ENCODE measurements at places on chromosomes 7 and 10.

DNA sequence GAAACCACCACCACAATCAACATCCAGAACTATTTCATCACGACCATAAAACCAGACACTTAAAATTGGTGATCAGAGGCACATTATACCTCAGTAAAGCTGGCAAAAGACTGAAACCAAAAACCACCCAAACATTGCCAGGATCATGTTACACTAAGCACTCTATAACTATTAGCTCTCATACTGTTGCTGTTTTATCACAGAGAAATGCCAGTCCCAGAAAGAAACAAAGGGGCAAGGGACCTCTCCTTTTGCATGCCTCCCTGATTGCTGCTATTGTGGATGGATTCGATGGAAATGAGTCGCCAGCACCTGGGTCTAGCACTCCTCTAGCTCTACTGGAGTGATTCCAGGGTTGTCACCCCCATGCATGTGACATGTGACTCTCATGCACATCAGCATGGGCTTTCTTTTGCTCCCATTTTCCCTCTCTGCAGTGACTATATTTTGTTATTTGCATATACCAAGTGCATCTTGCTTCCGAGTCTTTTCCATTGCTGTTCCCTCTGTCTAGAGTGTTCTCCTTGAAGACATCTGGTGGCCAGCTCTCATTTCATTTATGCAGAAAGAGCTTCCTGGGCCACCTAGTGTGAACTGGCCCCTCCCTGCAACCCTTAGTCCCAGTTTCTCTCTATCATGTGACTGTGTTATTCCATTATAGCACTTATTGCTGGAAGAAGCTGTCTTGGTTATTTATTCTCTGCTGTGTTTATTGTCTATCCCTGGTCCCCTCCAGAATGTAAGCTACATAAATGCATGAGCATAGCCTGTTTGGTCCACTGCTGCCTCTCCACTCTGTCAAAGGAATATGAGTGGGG lies 300.6 kb downstream of the PLXNA4 start:
- peak; percentile 59 for DNase-seq

- DNase-seq: no peak
These were observed 17.3 kb downstream of the KDM7A start for GRCh38 chr7:140159497-140159896.

- peak; percentile 53 for DNase-seq
These were observed 304.6 kb downstream of the PRPF18 start for GRCh38 chr10:13891128-13892000.

GRCh38 chr7:42511027-42511426 lies 274.0 kb upstream of the GLI3 start:
- no peak for DNase-seq

GRCh38 chr10:127797339-127797738 lies 60.4 kb downstream of the FOXI2 start:
- DNase-seq: no peak

DNA sequence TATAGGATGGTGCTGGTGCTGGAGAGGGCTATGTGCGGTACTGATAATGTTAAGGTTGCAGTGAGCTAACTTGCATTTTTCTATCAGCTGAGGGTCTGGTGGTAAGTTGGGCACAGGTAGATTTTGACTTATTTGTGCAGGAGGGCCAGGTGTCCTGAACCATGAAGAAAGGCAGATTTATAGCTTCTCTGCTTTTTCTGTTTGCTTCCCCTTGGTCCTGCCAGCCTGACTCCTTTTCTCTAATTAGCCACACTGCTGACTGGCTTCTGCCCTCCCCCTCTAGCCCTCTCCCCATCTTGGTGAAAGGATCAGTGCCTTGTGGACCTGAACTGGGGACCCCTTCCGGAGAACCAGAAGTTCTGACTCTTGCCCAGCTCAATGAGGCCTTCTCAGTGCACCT lies 40.8 kb upstream of the STEAP4 start:
- DNase-seq: no peak

GRCh38 chr7:107856806-107857540 lies 34.0 kb upstream of the DLD start:
- no peak for DNase-seq

GRCh38 chr10:99330347-99330924 lies 1.3 kb downstream of the CNNM1 start:
- peak; percentile 31 for DNase-seq

DNA sequence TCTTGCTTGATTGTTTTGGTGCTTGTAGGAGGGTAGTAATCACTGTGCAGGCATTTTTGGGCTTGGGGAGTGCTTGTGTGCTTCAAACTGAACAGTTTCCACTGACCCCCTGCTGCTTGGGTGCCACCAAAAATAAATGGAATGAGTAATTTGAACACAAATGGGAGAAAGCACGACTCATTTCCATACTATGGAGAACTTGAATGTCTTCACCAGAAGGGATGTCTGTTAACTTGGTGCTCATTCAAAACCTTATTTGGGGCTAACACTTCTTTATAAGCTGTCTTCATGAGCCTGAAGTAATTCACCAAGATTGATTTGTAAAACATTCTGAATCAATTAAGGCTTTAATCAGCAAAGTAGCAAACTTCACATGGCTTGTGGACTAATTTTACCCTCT lies 560.3 kb downstream of the SDK1 start:
- DNase-seq: no peak

GRCh38 chr10:3486346-3487065 lies 298.5 kb downstream of the KLF6 start:
- DNase-seq: peak; percentile 50

DNA sequence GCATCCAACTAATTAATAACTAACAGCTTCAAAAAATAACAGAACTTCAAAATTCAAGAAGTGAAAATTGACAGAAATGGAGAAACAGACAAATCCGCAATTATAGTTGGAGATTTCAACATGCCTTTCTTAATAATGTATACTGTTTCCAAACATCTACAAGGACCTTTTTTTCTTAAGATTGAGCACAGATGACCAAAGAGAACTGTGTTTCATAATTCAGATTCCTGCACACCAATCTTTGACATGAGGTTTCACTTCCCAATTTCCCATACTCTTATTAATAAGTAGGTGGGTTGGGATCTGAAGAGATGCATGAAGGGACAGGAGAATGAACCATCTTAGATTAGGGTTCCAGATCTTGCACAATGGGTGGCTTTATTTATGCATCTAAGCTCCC lies 24.9 kb upstream of the GIMAP7 start:
- DNase-seq: no peak

DNA sequence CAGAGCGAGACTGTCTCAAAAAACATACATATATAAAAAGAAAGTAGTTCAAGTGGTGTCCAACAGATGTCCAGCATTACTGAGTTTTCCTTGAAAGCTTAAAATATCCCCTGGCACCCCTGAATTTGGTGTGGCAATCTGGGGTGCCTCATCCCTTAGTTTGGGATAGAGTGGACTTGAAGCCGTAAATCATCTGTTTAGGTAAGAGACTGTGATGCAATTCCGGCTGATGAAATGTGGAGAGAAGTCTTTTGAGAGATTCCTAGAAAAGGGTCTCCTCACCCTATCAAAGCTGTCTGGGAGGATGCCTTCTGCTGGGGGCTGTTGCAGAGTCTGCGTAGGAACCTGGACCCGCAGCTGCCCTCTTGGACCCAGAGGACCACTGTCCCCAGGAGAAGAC lies 408.0 kb downstream of the RPS24 start:
- DNase-seq: no peak

DNA sequence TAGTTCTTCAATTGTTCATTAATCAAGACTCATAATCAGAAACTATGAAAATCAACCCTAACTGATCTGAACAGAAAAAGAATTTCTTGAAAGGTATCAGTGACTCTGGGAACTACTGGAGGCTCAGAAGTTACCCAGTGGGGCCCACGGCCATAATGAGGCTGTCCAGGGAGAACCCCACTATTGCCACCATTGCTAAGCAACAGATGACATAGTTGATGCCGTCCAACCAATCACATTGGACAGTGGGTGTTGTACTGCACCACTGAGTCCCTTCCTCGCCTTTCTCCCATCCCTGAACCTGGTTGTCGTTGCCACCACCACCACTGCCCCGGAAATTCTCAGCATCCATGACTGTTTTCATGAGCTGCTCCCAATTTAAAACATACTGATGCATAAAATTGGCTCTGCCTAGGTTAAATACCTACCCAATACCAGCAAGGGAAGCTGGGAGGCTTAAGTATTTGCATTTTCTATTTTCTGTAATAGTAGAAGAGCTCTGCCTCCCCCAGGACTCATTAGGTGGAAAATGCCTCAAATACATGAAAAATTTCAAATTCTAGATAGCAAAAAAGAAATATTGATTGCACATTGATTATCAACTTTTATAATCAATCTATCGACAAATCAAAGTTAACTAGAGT lies 26.7 kb upstream of the USP6NL start:
- no peak for DNase-seq

- no peak for DNase-seq
These were observed 133.9 kb upstream of the BMPER start for GRCh38 chr7:33771422-33771821.

DNA sequence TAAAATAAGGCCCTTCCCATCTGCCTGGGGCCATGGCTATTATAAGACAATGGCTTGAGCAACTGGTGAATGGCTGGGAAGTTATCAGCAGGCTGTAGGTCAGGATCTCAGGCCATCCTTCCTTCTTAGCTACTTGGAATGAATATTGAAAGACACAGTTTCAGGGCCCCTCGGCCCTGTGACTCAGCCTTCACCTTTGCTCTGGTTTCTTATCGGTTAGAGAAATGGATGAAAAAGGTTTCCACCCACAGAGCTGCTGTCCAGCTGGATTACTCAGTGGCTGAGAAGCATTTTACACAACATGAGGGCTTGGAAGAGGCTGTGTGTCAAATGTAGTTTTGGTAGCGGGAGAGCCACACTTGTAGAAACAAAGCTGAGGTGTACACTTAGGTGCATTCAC lies 9.4 kb downstream of the ACSL5 start:
- DNase-seq: no peak

DNA sequence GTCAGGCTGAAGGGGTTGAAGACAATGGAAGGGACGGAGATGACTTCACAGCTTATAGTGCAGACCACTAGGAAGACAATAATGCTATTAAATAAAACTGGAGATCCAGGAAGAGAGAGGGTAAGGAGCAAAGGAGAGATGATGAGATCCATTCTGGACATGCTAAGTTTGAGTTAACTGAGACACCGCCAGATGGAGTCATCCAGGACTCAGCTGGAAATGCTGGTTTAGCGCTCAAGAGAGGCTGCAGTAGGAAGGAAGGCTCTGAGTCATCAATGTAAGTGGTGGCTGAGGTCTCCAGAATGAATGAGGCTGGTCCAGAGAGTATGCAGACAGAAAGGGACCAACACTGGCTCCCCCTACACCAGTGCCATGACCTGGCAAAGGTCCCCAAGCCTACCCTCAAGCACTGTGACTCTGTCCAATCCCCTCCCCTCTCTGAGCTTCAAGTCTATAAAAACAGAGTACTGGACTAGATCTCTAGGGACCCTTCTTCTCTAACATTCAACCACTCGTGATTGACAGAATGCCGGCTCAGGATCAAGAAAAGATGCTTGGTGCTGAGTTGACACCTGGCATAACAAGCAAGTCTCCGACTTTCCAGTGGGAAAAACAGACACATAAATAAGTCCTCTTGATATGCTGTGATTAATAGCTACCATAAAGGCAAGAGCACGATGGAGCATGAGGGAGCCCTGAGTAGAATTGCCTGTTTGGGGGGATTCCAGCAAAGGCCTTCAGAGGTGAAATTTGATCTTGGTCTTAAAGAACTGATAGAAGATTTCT lies 8.9 kb downstream of the GFRA1 start:
- DNase-seq: no peak

- DNase-seq: no peak
These were observed 55.7 kb downstream of the CSTF2T start for GRCh38 chr10:51643734-51644133.

DNA sequence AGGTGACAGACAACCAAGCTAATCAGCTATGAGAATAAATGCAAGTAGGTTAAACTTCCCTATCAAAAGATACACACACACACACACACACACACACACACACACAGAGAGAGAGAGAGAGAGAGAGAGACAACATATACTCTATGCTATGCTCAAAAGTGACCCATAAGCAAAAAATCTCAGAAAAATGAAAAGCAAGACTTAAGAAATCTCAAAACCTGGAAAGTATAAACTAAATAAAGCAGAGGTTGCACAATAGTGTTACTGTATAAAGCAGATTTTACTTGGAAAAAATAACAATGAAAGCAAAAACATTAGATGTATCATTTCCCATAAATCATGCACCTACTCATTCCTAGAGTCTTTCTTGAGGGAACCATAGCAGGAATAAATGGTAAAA lies 221.5 kb downstream of the INHBA start:
- DNase-seq: no peak

- DNase-seq: no peak
These were observed 35.2 kb downstream of the CCAR1 start for GRCh38 chr10:68756246-68756645.

- DNase-seq: no peak
These were observed 243.8 kb upstream of the ETV1 start for GRCh38 chr7:14233076-14233867.

- DNase-seq: no peak
These were observed 22.8 kb downstream of the VOPP1 start for GRCh38 chr7:55549457-55549856.

DNA sequence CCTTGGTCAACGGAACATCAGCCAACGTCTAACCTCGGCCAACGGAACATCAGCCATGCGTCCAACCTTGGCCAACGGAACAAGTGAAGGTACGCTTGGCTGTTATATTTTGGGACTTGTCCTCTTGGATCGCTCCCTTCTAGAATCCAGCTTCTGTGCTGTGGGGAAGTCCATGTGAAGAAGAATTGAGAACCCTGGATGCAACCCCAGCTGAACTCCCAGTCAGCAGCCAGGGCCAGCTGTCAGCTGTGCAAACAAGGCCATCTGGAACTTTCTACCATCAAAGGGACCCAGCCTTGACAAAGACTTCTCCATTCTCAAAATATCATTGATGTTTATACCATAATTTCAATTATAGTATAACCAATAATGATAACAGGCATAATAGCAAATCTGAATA lies 43.3 kb upstream of the ITGA8 start:
- no peak for DNase-seq

DNA sequence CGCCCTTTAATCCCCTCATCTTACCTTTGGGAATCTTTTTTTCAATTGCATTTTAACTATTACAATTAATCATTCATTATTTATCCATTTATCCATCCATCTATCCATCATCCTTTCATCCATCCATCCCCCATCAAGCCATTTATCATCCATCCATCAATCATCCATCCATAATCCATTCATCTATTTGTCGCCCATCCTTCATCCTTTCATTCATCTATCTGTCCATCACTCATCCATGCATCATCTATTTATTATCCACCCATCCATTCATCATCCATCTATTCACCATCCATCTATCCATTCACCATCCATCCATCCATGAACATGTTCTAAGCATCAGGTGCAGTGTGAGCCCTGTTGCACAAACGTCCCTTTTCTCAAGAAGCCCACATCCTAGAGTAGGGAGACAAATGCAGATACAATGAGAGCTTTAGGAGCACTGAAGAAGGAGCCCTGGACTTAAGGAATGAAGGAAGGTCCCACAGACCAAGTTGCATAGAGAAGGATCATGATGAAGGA lies 199.5 kb downstream of the ADAM12 start:
- DNase-seq: no peak

GRCh38 chr7:103075337-103075918 lies 488 bp downstream of the ARMC10 start:
- DNase-seq: peak; percentile 66

GRCh38 chr7:31311552-31311951 lies 29.0 kb downstream of the NEUROD6 start:
- DNase-seq: no peak

Measured in NCI-H345 (cell line).